Hematopoietic multipotent progenitor cell (in vitro differentiated cells): ENCODE measurements at places on chromosomes 2 and 18. TPM values are rescaled to one million over a fixed set of nuclear protein-coding genes. Genes with fewer than 3 reads are reported as not detected.

GRCh38 chr2:122656403-122656802 is 901.0 kb downstream of the TSN start:
- DNase-seq, result no peak

DNA sequence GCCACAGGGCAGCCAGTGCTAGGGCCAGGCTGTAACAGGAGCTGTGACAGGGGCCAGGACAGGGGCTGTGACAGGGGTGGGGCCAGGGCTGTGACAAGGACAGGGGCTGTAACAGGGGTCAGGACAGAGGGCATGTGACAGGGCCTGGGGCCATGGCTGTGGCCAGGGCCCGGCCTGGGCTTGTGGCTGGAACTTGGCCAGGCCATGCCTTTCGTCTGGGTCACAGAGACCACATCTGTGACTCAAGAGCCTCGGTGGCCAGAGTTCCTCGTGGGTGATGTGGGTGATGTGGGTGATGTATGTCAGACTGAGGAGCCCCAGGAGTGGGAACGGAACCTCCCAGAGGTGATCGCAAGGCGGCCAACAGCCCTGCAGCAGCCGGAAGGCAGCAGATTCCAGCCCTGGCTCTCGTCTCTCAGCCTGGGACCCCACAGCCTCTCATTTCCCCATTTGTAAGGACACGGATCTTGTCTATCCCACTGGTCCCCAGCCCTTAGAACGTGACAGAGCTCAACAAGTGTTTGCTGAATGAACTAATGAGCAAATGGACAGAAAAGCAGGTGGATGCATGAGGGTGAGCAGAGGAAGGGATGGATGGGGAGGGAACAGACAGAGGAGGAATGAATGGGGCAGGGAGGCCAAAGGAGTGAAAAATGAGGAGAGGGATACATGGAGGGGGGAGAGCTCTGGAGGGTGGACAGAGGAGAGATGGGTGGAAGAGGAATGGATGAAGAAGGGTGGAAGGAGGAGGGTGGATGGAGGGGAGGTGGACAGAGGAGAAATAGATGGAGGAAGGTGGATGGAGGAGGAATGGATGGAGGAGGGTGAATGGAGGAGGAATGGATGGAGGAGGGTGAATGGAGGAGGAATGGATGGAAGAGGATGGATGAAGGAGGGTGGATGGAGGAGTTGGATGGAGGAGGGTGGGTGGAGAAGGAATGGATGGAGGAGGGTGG is 17.3 kb downstream of the ESPNL start:
- DNase-seq, result no peak

DNA sequence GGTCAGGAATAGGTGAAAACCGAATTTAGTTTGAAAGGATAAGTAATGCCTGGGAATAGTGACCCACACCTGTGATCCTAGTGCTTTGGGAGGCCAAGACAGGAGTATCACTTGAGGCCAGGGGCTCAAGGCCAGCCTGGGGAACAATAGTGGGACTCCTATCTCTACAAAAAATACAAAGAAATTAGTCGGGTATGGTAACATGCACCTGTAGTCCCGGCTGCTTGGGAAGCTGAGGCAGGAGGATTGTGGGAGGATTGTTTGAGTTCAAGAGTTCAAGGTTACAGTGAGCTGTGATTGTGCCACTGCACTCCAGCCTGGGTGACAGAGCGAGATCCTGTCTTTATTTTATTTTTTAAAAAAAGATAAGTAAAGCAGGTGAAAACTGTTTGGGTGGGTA is 3.8 kb upstream of the MYO1B start:
- no peak for DNase-seq

GRCh38 chr2:31642707-31643106 is 62.0 kb upstream of the SRD5A2 start:
- DNase-seq, result no peak

Gene OSR1
- under 0.01 TPM for total RNA-seq

Gene CNOT11
- 36.6 TPM for total RNA-seq
